NCI-H1092 treated with DMSO at 0.1 percent for 48 hours (cell line): ENCODE measurements at places on chromosomes 11 and 22.

- DNase-seq, result peak; percentile 90
Measured at GRCh38 chr11:85682330-85683305, 3.4 kb downstream of the CCDC89 start.

- DNase-seq, result peak; percentile 46
Measured at GRCh38 chr11:1568441-1568911, 3.6 kb downstream of the DUSP8 start.

- no peak for DNase-seq
Measured at GRCh38 chr22:20569059-20570058, 61.9 kb downstream of the MED15 start.

GRCh38 chr11:1864231-1864630 is 11.3 kb downstream of the LSP1 start:
- no peak for DNase-seq

DNA sequence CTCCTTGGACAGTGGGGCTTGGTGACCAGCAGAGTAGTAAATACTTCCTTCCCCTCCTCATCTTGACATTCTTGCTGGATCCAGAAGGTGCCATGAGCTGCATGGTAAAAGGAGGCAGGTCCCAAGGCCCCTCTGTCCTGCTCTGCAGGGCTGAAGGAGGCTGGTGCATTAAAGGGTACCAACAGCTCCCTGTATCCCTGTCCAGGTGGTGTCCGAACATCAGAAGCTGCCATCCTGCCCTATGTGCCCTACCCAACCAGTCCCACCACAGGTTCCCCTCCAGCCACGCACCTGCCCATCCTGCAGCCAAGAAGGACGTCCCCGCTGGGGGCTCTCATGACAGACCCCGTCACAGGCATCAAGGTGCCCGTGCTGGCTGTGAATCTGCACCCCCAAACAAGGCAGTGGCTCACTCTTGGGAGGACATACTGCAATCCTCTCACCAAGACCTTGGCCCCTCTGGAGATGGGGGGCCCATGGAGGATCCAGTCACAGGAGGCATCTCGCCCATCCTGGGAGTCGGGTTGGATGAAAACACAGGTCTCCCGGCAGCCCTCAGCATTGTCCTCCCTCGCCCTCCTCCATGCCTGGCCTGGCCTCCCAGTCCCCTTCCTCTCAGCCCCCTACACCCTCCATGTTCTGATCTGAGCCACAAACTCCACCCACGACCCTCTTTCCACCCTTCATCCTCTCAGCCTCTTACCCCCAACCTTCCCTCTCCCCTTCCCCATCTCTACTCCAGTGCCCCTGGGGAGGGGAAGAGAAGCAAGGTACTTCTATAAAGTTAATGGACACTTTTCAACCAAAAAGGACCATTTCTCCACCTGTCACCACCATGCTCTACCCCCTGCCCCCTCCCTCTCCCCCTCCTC is 55.1 kb downstream of the BTG4 start:
- DNase-seq, result no peak
